ENCODE measurements at places on chromosomes 16 and 17.

- DNase-seq: peak; percentile 30
Observed at GRCh38 chr16:814974-815373, 14.4 kb upstream of the GNG13 start.

- no peak for DNase-seq
Observed at GRCh38 chr16:12377497-12377896, 401.0 kb downstream of the SNX29 start.

DNA sequence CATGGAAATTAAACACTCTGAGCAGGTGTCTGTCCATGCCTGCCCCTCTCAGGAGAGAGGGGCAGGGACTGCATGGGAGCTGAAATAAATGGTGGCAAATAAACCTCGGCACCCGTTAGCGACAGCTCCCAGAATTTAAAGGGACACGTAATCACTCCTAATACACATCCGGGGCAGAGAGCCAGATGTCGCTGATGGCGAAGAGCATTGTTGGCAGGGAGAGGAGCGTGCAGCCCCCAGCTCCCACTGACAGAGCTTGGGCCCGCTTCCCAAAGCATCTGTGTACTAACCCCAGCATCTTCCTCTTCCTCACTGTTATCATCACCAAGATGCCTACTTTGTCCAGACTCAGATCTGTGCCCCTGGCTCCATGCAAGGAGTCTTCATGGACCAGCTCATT lies 85.8 kb downstream of the IRX5 start:
- DNase-seq: no peak

GRCh38 chr16:15907863-15908478 lies 19.6 kb upstream of the CEP20 start:
- DNase-seq: no peak

All from skeletal muscle cell (primary cell).